Stimulated activated CD8-positive, alpha-beta memory T cell treated with anti-CD3 and anti-CD28 coated beads, Interleukin-15, amount 100 ng/mL, for 48 hours (primary cell): ENCODE measurements at places on chromosomes 5 and 9.

GRCh38 chr5:80754900-80755299, 100.1 kb upstream of the DHFR start:
- DNase-seq: peak; percentile 45

DNA sequence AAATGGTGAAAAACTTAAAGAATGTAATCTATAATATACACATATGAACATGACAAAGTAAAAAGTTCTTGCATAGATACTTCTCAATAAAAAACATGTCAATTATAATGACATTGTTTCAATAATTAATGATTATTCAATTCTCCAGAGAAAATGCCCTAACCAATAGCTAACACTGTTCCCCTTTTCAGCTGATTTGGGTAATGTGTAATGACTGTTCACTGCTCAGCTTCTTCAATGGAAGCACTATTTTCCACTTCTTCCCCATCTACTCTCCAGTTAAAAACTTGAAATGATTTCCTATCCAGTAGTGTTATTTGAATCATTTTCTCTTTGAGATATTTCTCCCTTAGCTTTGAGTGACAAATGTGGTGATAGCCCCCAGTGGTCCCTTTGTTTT, 62.3 kb downstream of the CEP120 start:
- DNase-seq: no peak

GRCh38 chr5:122999947-123000563, 36.5 kb downstream of the PPIC start:
- DNase-seq: peak; percentile 22

DNA sequence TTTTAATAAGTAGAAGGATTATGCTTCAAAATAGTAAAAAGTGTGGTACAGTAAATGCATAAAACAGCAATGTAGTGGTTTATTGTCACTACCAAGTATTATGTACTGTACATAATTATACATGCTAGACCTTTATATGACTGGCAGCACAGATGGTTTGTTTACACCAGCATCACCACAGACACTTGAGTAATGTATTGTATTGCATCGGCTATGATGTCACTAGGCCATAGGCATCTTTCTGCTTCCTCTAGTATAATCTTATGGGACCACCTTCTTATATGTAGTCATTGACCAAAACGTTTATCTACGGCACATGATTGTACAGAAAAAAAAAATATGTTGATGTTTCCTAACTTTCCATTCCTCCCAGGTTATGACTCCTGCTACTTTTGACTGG, 31.9 kb upstream of the SSBP2 start:
- DNase-seq: no peak

GRCh38 chr9:72289401-72289800, 75.6 kb downstream of the ZFAND5 start:
- DNase-seq: no peak

GRCh38 chr9:121364077-121364476, 6.0 kb downstream of the STOM start:
- no peak for DNase-seq

- no peak for DNase-seq
Measured at GRCh38 chr5:173963867-173964441, 25.0 kb upstream of the C5orf47 start.

DNA sequence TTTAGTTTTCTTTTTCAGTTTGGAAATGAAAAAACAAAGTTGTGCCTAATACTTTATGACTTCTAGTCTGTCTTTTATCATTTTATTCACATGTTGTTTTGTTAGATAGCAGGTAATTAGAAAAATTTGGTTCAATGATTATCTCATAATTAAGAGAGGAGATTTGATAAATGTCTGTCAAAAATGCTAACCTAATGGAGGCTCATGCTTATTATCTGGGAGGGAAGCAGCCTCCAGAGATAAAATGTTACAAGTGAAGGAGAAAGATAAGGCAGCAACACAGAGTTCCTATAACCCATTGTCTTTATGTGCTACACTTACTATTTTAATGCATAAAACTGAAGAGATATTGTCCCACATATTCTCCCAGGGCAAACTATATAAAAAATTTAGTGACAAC, 53.5 kb downstream of the SLC27A6 start:
- no peak for DNase-seq

GRCh38 chr5:129367883-129368282, 92.2 kb upstream of the ADAMTS19 start:
- no peak for DNase-seq

DNA sequence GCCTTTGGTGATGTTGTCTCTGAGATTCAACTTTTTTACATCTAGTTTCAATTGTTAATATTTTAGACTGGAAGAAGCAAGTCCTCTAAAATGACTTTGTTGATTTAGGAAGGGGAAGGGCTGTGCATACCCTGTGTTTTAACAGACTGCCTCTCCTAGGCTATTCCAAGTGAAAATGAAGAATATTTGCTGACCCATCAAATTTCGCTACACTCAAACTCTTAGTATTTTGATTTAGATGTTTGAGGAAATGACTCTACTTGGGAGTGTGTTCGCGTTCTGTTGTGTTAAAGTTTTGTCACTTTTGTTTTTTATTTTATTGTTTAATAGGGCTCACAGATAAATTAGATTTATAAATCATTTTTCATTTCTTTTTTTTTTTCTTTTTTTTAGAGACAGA, 3.6 kb downstream of the MARVELD2 start:
- no peak for DNase-seq

DNA sequence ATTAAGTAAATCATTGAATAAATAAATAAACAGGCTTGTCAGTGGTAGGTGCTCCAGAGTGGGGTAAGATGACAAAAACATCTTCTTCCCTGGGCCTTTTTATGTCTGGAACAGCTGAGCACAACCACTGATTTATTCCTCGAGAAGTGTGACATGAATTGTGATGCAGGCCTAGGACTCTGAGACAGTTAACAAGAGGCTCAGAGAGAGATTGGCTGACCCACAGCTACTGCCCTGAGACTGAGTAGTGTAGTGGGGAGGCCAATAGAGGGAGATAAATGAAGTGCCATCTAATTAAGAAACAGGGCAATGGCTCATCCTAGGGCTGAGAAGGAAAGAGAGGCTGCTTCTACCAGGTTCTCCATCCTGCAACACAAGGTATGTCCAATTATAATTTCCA, 369.3 kb upstream of the TRPC7 start:
- no peak for DNase-seq

DNA sequence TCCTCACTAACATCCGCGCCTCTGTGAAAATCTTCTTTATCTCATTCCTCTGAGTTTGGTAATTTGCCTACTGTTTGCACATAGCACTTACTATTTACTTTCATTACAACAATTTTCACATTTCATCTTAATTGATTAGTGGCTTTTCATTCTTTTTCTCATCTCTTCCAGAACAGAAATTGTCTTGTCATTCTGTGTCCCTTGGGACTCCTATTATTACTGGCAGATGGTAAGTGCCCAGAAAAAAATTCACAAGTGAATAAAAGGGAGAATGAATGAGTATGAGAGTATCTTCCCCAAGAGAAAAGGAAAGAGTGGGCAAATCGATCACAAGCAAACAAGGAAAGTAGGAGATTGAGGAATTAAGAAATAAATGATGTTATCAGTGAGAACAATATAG, 876.1 kb downstream of the TLE4 start:
- DNase-seq: no peak

DNA sequence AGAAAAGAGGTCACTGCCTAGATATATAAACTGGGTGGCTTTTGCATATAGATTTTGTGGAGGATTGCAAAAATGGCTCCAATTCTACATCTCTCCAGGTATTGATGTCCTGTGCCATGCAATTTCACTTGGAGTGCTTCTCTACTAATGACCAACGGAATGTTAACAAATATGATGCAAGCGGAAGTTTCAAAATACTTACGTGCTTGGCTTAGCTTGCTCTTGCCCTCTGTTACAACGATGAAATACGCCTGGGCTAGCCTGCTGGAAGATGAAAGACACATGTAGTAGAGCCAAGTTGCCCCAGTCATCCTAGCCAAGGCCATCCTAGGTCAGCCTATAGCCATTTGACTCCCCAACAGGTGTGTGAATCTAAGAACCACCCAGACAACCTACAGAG, 3.6 kb upstream of the POC5 start:
- no peak for DNase-seq

DNA sequence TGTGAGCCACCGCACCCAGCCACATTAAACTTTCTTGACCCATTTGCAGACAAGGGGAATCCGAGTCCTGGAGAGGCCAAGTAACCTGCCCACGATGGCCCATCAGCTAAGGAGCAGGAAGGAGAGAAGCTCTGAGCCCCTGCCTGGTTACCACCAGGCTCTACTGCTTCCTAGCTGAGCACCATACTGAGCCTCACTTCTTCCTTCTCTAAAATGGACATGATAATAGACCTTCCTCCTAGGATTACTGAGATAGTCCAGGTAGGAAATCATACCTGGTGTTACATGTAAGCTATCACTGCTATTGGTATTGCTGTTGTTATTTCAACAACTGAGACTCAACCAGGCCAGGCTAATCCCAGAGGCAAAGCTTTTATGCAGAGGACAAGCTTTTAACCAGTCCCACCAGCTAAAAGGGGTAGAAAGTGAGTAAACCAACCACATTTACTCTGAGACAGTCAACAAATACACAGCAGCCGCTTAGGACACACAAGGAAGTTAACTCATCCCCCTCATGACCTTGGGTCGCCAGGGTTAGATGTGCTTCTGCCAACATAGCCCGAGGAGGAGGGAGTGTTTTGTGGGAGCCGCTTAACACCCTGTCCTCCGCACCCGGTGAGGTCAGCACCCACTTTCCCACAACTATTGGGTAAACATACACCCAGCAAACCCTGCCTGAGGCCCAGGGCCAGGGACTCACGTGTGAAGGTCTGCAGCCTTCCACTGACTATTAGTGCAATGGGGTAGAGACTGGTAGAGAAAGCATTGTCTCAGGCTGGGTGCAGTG, 20.6 kb upstream of the PTGES start:
- no peak for DNase-seq

- no peak for DNase-seq
Measured at GRCh38 chr9:112110094-112110776, 64.9 kb downstream of the SUSD1 start.

DNA sequence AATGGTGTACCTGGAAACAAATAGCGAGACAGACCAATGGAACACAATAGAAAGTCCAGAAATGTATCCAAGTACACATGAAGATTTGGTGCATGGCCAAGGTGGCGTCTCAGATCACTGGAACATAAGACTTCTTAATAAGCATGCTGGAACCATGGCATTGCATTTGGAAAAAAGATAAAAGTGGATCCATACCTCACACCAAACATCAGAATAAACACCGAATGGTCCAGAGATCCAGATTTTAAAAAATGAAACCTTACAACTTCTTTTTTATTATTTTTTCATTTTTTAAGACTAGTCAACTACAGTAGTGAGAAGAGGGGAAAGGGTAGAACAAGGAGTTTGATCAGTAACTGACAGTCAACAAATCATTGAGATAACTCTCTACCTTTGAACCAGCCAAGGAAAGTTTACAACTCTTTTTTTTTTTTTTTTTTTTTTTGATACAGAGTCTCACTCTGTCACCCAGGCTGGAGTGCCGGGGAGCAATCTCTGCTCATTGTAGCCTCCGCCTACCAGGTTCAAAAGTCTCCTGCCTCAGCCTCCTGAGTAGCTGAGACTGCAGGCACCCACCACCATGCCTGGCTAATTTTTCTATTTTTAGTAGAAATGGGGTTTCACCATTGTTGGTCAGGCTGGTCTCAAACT, 8.8 kb upstream of the DUSP1 start:
- DNase-seq: no peak

DNA sequence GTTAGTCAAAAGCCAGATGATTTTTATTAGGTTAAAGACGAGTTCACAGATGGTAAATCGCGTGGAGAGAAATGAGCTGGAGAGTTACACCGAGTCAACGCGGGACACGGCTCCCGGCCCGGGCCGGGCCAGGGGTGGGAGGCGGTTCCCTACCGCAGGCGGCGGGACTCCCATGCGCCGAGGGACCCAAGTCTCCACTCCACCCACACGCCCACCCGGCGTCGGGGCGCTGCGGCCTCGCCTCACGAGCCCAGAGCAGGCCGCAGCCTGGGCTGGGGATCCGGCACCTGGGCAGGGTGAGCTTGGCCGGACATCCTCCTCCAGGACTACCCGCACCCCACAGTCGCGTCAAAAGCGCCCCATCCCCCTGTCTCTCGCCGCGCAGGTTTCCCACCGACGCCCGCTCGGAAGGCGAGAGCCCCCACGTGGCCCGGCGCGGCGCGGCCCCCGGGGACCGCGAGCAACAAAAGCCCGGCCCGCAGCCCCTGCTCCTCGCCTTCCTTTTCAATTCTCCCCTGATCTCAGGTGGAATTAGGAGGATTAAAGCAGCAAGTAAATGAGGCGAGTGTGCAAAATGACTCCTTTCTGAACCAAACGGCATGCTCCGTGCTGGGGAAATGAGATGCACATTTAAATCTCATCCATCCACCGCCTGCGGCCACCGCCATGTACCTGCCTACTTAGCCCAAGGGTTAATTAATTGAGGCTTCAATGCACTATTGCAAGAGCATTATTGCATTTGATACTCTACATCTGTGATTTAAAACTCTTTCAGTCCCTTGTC, 196.5 kb upstream of the TBCA start:
- DNase-seq: no peak

GRCh38 chr9:133103183-133103986, 17.7 kb downstream of the RALGDS start:
- DNase-seq: no peak

- DNase-seq: no peak
Measured at GRCh38 chr5:141516672-141517025, 27.8 kb downstream of the PCDHGC5 start.

DNA sequence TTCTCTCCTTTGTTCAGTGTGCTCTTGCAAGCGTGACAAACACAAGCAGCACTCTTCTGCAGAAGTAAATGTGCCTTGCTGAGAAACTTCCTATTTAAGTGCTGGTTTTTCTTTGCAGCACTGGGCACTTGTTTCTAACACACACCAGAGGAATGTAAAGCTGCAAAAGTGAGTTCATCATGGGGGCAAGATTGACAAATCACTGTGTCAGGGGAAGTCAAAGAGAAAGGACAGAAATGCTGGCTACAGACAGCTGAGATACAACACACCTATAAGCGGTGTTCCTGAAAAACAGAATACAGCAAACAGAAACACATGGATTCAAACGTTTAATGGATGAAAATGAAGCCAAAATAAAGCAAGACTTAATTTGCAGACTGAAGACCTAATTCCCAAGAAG, 19.6 kb downstream of the ROR2 start:
- DNase-seq: no peak

DNA sequence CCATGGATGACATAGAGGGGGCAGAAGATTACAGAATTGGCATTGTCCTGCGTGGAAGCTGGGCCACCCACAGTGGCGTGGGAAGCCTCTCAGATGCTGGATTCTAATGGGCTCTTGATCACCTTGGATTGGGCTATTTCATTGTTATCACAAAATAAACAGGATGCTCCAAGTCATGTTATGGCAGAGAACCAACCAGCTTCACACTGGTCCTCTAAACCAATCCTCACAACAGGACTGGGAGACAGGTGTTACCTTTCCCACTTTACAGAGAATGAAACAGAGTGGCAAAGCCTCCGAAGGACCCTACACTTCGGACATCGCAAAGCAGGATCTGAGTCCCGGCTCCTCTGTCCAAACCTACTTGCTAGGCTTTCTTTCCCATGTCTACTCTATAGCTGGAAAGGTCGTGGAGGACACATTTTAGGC, 455 bp upstream of the SMIM3 start:
- DNase-seq: no peak

DNA sequence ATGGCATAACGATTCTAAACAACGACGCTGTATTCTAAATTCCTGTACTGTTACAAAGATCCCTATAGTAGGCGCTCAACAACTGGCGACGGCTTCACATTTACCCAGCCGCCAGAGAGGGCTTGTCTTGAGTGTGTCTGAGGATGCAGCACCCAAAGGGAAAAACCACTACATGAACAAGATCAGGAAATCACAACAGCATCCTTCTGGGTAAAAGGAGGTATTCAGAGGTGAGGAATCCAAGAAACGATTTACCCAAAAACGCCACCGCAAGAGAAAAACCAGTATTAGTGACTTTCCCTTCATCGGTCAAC, 711 bp downstream of the TTC33 start:
- peak; percentile 45 for DNase-seq
